T-helper 1 cell treated with Interleukin-12 subunit alpha and Interleukin-12 subunit beta and Interleukin-4 antibody, amounts not matched to agents 30 ng/mL and 1 ng/mL, for 36 hours (primary cell): ENCODE measurements at places on chromosomes 13 and 19. TPM values are rescaled to one million over a fixed set of nuclear protein-coding genes. Genes with fewer than 3 reads are reported as not detected.

The CTXN1 gene
- total RNA-seq = not detected in 2 replicates

The MEDAG gene
- not detected in 2 replicates for total RNA-seq

The PTH2 gene
- total RNA-seq = not detected in 2 replicates

The GJB2 gene
- total RNA-seq = 3.9 and 4.9 TPM in 2 replicates

The WDR62 gene
- total RNA-seq = 20.3 and 21.7 TPM in 2 replicates

The CCDC169 gene
- total RNA-seq = not detected in 2 replicates

The TMEM59L gene
- total RNA-seq = 0.15 TPM in 1 of 2 replicates, not detected in the other

The MBD3L1 gene
- total RNA-seq = not detected in 2 replicates

The CNOT3 gene
- total RNA-seq = 64.3 and 64.8 TPM in 2 replicates

The MFSD12 gene
- 89.0 and 92.8 TPM in 2 replicates for total RNA-seq

The URAD gene
- not detected in 2 replicates for total RNA-seq

The KLK12 gene
- total RNA-seq = not detected in 2 replicates

The KLK15 gene
- total RNA-seq = not detected in 2 replicates

The CRB3 gene
- not detected in 2 replicates for total RNA-seq

The MTUS2 gene
- total RNA-seq = not detected in 2 replicates

The EFNA2 gene
- total RNA-seq = not detected in 2 replicates

The ZNF415 gene
- total RNA-seq = 0.34 and 1.0 TPM in 2 replicates

The DBP gene
- 6.4 and 8.0 TPM in 2 replicates for total RNA-seq

The ITGBL1 gene
- total RNA-seq = not detected in 2 replicates

The SACS gene
- total RNA-seq = 19.8 and 21.7 TPM in 2 replicates

The ZNF154 gene
- 8.5 and 9.3 TPM in 2 replicates for total RNA-seq

The C19orf85 gene
- total RNA-seq = not detected in 2 replicates

The FFAR1 gene
- 0.07 and 0.17 TPM in 2 replicates for total RNA-seq

The SLITRK6 gene
- total RNA-seq = not detected in 2 replicates

The SCN1B gene
- 0.24 and 0.69 TPM in 2 replicates for total RNA-seq

The GPR12 gene
- not detected in 2 replicates for total RNA-seq

The FFAR3 gene
- total RNA-seq = 0.17 and 0.25 TPM in 2 replicates

The SYCN gene
- total RNA-seq = not detected in 2 replicates

The AMER2 gene
- total RNA-seq = not detected in 2 replicates

The TTC9B gene
- total RNA-seq = not detected in 2 replicates

The RDH8 gene
- total RNA-seq = not detected in 2 replicates

The S1PR2 gene
- 8.3 and 8.8 TPM in 2 replicates for total RNA-seq

The IGFL3 gene
- not detected in 2 replicates for total RNA-seq

The PET100 gene
- total RNA-seq = 119 and 124 TPM in 2 replicates

The ZNF582 gene
- total RNA-seq = 1.3 and 2.3 TPM in 2 replicates

The ZNF534 gene
- not detected in 2 replicates for total RNA-seq

The PODNL1 gene
- 0.10 and 0.42 TPM in 2 replicates for total RNA-seq

The SIGLEC5 gene
- not detected in 2 replicates for total RNA-seq

The LYPD5 gene
- 0.54 and 0.71 TPM in 2 replicates for total RNA-seq

The ZNF729 gene
- total RNA-seq = not detected in 2 replicates

The CYP4F11 gene
- total RNA-seq = not detected in 2 replicates

The ZNF43 gene
- total RNA-seq = 26.0 and 28.1 TPM in 2 replicates

The FUT3 gene
- 0.17 TPM in 1 of 2 replicates, not detected in the other for total RNA-seq

The GAPDHS gene
- total RNA-seq = not detected in 2 replicates

The MBD3L3 gene
- total RNA-seq = not detected in 2 replicates

The PINLYP gene
- total RNA-seq = 3.8 and 4.1 TPM in 2 replicates

The EID2B gene
- total RNA-seq = 2.6 and 3.6 TPM in 2 replicates
